Activated CD4-positive, CD25-positive, alpha-beta regulatory T cell treated with anti-CD3 and anti-CD28 coated beads, Interleukin-2, amount 50 U/mL, for 72 hours (primary cell): ENCODE measurements at places on chromosomes 5 and 9.

DNA sequence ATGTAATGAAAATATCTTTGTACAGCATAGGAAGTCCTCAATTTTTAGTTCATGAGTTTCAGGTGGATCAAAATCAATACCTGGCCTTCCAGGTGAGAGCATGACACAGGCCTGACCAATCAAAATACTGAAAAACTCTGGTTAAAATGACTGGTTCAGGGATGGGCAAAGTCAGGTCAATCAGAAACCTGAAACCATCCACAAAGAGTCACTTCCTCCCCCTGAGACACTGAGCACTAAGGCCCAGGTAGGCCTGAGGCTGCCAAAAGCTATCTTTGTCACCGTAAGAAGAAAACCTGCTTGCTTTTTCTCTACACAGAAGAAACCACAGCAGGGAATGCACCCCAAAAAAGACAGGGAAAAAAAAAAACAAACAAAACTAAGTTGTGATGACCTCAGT lies 444.8 kb downstream of the TLR4 start:
- DNase-seq, result no peak

- no peak for DNase-seq
Measured at GRCh38 chr9:107367727-107368502, 84.8 kb downstream of the RAD23B start.

DNA sequence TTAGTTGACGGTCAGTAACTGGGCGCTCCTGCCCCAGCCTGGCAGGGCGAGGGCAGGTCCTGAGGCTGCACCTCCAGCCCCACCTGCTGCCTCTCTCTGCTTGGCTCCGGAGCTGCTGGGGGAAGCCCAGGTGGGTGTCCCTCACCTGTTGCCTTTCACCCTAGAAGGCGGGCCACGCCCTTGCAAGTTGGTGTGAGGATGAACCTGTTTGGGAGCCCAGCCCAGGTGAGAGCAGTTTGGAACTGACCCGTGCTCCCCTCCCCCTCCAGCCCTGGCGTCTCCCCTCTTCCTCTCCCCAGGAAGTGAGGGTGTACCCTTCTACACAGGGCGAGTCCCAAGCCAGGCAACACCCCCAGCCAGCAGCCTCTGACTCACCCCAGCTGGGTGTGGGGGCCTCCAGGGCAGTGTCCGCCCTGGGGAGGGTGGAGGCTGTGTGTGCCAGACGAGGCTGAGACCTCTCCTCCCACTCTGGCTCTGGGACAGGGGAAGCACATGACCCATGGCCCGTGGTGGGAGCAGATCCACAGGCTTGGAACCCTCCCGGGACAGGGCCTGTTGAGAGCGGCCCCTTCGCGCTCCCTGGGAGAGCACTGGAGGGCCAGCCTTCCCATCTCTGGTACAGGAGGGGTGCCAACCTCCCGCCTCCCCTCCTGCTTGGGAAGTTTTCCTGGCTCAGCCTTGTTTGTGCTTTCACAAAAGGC lies 10.4 kb downstream of the LRRC8A start:
- DNase-seq, result no peak

- no peak for DNase-seq
Measured at GRCh38 chr5:32852976-32853375, 141.9 kb downstream of the NPR3 start.

DNA sequence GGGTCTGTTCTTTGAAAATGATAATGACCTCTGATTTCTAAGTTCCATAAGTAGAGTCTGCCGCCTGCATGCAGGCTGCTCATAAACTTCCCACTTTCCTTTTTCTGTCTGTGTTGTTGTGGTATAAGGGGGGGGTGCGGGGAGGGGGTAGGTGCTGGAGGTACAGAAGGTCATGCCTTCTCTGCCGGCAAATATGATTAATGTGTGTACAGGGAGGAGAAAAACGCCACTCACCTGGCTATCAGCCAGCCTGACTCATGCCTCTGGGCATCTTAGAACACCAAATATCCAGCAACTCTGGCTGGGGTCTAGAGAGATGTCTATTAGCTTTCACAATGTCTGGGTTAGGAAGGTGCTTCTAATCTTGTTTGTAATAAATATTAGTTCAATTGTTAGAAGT lies 128.3 kb downstream of the EFNA5 start:
- DNase-seq, result no peak

DNA sequence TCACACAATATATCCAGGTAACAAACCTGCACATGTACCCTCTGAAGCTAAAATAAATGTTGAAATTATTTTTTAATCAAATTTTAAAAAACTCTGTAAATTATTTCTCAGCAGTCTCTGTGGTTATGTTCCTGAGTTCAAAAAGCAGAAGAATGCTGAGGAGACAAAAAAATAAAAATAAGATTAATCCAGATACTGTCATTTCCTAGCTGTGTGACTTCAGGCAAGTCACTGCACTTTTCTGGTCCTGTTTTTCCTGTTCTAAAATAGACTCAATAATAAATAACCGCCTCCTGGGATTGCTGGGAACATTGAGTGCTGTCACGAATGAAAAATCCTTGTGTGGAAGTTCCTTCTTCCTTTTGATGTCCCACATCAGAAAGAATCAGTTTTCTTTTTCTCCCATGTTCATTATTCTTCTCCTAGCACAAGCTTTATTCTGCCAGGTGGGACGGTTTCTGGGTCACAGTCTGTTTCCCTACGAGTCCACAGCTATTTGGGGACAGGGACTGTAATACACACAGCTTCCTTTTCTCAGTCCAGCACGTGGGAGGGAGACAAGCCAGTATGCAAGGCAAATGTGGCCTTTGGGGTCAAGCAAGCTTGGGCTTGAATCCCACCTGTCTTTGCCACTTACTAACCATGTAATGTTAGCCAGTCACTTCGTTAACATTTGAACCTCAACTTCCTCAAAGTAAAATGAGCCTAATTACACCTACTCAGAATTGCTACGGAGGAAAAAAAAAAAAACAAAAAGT lies 156.9 kb downstream of the TRIM32 start:
- DNase-seq, result no peak

DNA sequence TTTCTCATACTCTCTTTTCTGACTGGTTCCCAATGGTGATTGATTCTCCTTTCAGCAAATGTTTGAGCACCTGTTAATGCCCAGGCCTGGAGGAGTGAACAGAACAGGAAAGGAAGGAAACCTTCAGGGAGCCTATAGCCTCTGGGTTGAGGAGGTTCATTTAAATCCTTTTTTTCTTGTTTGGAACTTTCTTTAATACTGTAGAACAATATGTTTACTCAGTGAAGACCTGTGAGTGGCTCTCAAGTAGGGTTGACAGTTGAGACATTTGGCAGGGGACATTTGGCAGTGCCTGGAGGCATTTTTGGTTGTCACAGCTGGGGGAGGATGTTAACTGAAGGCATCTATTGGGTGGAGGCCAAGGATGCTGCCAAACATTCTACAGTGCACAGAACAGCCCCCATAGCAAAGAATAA lies 6.1 kb upstream of the FAM120AOS start:
- no peak for DNase-seq

- no peak for DNase-seq
Measured at GRCh38 chr5:38099205-38100168, 158.9 kb upstream of the EGFLAM start.

DNA sequence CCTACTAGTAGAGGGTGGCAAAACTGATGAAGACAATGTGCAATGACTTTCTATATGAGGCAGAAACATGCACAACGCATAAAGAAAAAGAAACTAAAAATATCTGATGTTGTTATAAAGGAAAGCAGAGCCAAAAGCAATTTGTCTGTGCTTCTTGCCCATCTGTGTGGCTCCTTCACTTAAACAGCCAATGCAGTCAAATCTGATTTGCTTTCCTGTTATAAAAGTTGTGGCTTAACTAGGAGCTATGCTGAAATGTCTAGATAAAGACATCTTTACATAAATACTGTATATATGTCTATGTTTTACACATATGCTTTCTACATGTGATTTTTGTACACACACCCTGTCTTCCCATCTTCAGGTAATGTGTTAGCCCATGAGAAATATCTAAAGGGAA lies 508.2 kb downstream of the CETN3 start:
- DNase-seq, result no peak
